ENCODE measurements at places on chromosomes 4 and X.

GRCh38 chr4:184485279-184485678 lies 10.9 kb upstream of the IRF2 start:
- DNase-seq: no peak

DNA sequence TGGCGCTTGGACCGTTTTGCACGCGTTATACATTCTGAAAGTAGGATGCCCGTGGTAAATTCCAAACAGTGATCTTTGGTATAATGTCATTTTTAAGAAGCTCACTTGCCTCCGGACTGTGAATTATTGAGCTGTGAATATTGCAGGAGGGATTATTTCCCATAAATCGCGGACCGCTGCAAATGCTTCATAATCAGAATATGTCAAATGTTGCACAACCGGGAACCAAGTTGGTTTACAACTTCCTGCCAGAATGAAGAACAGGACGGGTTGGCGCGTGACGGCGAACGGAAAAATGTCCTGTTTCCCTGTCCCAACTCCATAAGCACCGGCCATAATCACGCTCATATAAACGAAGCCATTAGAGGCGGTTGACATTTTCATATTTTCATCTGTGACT lies 67.6 kb downstream of the SHOX start:
- no peak for DNase-seq

GRCh38 chr4:170234800-170235199 lies 145.0 kb upstream of the AADAT start:
- DNase-seq: no peak

DNA sequence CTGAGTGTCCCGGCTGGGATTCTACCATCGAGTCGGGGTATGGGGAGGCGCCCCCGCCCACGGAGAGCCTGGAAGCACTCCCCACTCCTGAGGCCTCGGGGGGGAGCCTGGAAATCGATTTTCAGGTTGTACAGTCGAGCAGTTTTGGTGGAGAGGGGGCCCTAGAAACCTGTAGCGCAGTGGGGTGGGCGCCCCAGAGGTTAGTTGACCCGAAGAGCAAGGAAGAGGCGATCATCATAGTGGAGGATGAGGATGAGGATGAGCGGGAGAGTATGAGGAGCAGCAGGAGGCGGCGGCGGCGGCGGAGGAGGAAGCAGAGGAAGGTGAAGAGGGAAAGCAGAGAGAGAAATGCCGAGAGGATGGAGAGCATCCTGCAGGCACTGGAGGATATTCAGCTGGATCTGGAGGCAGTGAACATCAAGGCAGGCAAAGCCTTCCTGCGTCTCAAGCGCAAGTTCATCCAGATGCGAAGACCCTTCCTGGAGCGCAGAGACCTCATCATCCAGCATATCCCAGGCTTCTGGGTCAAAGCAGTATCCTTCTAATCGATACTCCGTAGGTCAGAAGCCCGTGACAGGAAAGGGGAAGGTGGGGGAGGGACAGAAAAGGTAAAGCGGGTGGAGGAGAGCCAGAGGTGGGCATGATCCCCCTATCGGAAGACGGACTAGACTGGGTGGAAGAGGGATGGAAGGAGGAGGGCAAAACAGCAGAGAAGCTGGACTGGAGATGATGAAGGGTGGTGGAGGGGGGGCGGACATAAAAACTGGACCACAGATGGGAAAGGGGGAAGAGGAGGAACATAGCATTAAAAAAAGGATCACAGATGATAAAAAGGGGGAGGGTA lies 828 bp downstream of the TSPYL2 start:
- no peak for DNase-seq

GRCh38 chrX:19293606-19294325 lies 50.0 kb upstream of the PDHA1 start:
- no peak for DNase-seq

- DNase-seq: no peak
Observed at GRCh38 chr4:53022513-53023100, 160.5 kb downstream of the RASL11B start.

DNA sequence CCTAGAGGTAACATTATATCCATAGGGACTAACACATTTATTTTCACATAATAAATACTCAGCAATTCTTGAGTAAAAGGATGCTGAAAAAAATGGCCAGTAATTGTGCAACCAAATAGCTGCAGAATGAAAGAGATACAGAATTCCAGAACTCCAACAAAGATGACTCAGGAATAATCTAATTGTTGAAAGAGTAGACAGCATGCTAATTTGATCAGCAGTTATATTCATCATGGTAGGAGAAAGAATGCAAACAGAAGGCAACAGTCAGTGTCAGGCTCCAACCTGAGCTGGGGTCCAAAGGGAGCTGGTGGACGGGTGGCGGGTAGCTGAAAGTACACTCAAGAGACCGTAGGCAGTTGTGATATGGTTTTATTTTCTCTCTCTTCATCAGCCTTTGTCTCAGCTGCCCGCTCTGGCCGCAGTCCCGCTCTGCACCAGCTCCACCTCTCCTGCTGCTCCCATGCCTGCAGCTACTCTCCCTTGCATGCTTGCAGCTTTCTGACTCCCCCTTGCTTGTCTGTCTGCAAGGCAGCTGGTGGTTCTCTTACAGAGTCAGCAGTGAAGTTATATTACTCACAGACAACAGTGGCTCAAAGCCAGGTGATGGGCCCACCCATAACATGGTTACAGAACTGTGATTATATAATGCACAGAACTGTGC lies 1150.1 kb downstream of the STIM2 start:
- peak; percentile 20 for DNase-seq

DNA sequence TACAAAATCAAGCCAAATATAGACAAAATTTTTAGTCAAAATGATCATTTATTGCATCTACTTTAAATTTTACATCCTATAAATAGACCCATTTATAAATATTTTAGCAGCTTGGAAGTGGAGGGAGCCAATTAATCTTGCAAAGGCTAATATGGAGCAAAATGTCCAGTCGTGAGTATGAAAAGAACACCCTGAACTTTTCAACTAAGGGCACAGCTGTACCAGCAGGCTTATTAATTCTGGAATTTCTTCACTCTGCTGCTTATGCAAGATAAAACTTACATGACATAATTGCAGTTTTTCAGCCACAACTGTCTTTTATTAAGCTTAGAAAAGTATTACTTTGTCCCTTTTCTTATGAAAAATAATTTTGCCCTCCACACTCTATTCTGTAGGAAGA lies 22.9 kb upstream of the USP53 start:
- peak; percentile 70 for DNase-seq

GRCh38 chrX:40877887-40878286 lies 142.5 kb upstream of the MED14 start:
- peak; percentile 57 for DNase-seq

DNA sequence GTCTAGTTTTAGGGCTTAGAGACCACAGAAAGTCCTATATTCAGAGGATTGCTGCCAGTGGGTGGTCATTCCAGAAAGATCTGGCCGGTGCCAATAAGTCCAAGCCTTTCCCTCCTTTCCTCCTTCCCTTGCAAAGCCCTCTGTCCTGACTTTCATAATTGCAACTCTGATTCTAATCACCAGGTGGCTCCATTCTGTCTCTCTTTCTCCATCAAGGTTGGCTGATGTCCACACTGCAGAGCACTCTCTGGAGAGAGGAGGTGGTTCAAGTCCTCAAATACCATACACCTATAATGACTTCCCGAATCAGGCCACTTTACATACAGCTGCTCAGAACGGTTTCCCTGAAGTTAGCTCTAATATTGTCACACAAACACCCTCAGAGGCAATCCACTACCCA lies 22.4 kb upstream of the ARMCX4 start:
- DNase-seq: peak; percentile 39

GRCh38 chr4:120007896-120008436 lies 58.7 kb downstream of the MAD2L1 start:
- no peak for DNase-seq

GRCh38 chr4:104726002-104726401 lies 231.3 kb upstream of the CXXC4 start:
- no peak for DNase-seq

GRCh38 chr4:140071806-140072205 lies 82.2 kb downstream of the MAML3 start:
- DNase-seq: peak; percentile 84

DNA sequence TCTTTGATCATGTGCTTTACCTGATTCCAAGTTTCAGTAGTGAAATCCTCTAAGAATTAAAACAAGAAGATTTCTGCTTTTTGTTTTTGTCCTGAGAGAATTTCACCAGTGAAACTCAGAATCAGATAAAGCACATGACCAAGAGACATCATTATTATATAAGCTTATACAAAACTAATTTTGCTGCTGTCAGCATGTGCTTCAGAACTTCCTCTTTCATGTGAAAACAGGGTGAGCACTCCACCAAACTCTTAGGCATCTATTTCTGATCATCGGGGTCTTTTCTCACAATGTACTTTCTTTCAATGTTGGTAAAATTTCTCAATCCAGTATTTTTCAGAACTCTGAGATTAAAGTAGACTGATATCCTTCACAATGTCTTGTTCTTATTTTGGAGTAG lies 152.1 kb downstream of the SLC39A8 start:
- DNase-seq: no peak

Data from fibroblast of villous mesenchyme (primary cell).